AG04450 (cell line): ENCODE measurements at places on chromosomes 6 and 20.

DNA sequence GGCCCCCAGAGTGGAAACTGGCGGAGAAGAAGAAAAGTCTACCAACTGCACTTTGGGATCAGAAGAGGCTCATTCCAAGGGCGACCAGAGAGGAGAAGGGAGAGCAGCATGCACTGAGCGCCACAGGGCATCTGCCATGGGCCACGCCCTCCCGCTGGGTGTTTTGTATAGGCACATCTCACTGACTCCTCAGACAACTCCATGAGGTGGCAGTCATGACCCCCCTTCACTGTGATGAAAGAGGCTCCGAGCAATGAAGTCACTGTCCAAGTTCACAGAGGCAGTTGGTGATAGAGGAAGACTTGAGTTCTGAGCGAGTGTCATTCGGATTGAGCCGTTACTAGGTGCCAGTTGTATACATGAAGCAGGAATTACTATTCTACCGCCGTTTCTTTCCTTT, 15.4 kb downstream of the BPIFB1 start:
- DNase-seq = no peak

- DNase-seq = no peak
Observed at GRCh38 chr20:19824861-19825260, 66.8 kb downstream of the RIN2 start.

DNA sequence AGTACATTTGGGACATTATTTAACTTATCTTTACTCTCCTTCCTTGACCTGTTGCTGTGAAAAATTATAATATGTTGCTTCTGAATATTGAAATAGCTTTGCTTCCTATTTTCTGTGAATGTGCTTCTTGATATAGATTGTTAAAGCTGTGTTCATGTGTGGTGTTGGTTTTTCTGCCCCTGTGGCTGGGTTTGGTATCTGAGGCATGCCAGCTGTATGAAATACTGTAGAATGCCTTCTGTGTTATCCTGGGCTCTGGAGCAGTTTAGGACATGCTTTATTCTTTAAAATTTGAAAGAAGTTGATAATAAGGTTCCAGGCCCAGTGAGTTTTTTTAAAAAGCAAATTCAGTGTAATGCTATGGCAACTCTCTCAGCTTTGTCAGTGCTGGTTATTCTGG, 71.7 kb downstream of the HIVEP1 start:
- no peak for DNase-seq

DNA sequence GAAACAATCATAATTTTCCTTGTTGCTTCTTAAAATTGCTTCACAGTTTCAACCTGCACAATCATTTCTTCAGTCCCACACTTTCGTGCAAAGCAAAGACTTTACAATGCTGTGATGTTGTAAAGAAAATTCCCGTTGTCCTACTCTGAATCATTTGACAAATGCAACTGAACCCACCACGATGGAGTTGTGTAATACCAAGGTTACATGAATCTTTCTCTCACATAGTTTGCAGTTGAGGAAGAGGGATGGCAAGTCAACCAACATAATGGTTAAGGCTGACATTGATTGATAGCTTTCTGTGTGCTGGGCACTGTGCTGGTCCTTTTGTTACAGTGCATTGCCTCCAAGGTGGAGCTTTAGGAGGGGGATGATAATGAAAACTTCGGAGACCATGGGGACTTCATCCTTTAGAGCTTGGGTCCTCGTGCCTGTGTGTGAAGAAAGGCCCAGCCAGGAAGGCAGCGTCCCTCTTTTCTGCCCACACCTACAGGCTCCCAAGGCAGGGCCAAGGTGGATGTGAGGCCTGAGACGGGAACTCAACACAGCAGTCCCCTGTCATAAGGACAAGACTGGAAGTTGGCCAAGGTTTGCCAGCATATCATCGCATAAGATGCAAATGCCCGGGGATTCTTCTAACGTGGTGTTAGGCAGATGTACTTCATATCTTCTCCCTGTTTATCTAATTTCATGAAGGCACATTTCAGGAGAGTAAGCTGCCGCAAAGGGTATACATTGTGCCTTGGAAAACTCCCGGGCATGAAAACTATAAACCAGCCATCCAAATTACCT, 96.9 kb downstream of the LY86 start:
- no peak for DNase-seq

- DNase-seq = no peak
Observed at GRCh38 chr6:40897390-40898003, 141.5 kb downstream of the UNC5CL start.

GRCh38 chr20:58956078-58956477, 25.0 kb upstream of the NELFCD start:
- DNase-seq = no peak

GRCh38 chr6:73525546-73526330, 4.9 kb upstream of the EEF1A1 start:
- DNase-seq = no peak

DNA sequence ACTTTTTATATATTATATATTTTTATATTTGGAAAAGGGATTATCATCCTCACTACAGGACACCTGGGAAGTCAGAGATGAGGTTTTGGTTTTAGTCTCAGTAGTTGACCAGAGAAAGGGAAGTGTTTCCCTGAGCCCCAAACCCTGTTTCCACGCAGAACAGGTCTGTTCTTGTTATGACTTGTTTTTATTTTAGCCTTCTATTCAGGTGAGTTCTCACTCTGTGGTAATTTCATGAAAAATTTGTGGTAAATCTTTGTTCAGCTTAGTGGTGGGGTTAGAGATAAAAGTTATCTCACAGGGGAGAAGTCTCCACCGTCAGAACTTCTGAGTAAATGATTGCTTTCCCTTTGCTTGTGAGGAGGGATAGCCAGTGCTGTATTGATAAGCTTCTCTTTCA, 224.9 kb downstream of the FARS2 start:
- no peak for DNase-seq

GRCh38 chr20:50401587-50402418, 108.4 kb upstream of the PTPN1 start:
- no peak for DNase-seq

- peak; percentile 15 for DNase-seq
Observed at GRCh38 chr20:63071541-63072181, 64.9 kb upstream of the BHLHE23 start.
